ENCODE measurements at places on chromosomes 1 and 21.

GRCh38 chr1:236159704-236160539 lies 17.6 kb downstream of the GPR137B start:
- H3K36me3 ChIP-seq, result no peaks in the 10 kb centered on the region
- no peak for DNase-seq
- H3K27ac ChIP-seq, result no peak overlapping the region
- no peak overlapping the region for H3K4me3 ChIP-seq

GRCh38 chr1:230186003-230186863 lies 119.2 kb downstream of the GALNT2 start:
- no peaks in the 10 kb centered on the region for H3K27me3 ChIP-seq
- H3K4me1 ChIP-seq, result peaks cover 21% of the 10 kb centered on the region
- no peaks in the 10 kb centered on the region for H3K36me3 ChIP-seq
- peak; percentile 85 for DNase-seq

DNA sequence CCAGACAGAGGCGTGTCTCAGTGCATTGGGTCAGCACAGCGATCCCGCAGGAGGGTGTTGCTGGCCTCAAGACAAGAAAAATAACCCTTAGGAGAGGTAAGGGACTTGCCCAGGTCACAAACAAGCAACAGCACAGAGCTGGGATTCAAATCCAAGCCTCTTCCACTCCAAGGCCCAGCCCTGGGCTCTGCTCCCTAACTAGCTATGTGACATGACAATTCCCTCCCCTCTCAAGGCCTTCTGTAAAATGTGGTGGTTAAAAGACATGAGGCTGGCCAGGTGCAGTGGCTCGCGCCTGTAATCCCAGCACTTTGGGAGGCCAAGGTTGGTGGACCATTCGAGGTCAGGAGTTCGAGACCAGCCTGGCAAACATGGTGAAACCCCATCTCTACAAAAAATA lies 28.1 kb upstream of the LAPTM5 start:
- H3K27ac ChIP-seq, result no peak overlapping the region
- no peaks in the 10 kb centered on the region for H3K27me3 ChIP-seq
- DNase-seq, result no peak
- H3K4me3 ChIP-seq, result no peak overlapping the region
- no peaks in the 10 kb centered on the region for H3K36me3 ChIP-seq

- peaks cover 15% of the 10 kb centered on the region for H3K36me3 ChIP-seq
- DNase-seq, result no peak
- peaks cover 89% of the 10 kb centered on the region for H3K4me1 ChIP-seq
- H3K4me3 ChIP-seq, result no peak overlapping the region
- peak overlapping the region; percentile 90 for H3K27ac ChIP-seq
Observed at GRCh38 chr1:8410791-8411190, 92.9 kb downstream of the SLC45A1 start.

DNA sequence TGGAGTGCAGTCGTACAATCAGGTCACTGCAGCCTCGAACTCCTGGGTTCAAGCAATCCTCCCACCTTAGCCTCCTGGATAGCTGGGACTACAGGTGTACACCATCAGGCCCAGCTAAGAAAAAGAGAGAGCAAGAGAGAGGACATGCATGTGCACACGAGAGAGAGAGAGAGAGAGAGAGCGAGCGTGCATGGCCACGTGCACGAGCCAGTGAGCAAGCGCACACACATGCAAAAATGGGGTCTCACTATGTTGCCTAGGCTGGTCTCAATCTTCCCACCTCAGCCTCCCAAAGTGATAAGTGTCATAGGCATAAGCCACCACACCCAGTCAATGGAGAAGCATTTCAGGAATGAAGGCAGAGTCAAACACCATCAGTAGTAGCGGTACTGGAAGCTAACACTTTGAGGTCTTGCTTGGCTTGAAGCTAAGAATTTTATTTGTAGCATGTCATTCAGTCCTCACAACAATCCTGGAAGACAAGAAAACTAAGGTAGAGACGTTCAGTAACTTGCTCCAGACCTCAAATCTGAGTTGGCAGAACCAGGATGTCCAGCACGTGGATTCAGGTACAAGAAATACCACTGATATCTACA lies 14.5 kb downstream of the GNB1 start:
- DNase-seq, result no peak
- no peak overlapping the region for H3K27ac ChIP-seq
- peaks cover 26% of the 10 kb centered on the region for H3K36me3 ChIP-seq

DNA sequence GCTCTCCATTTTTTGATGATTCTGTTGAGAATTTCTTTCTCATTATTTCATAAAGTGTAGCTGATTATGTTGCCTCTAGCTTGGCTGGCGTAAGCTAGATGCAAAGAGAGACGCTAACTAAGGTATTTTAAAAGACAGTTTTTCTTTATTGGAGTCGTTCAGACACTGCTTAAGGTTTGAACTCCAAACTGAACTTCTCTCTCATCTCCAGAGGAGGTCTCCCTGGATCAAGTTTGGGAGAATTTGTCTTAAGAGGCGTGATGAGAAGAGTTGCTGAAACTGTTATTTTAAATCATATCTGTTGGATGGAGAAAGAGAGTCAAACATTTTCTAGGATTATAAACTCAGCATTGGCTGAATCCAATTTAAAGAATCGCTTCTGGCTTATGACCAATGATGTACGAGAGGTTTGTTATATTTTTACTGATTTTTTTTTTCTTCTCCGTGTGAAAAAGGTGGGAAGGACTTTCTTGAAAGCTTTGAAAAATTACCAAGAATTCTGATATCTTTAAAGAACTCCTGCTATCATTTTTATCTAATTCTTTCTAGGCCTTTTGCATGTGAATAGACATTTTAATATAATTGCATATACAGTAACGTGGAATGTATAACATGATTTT lies 34.0 kb downstream of the MAP3K7CL start:
- no peak overlapping the region for H3K4me3 ChIP-seq
- DNase-seq, result peak; percentile 88
- no peaks in the 10 kb centered on the region for H3K36me3 ChIP-seq
- H3K27ac ChIP-seq, result no peak overlapping the region

DNA sequence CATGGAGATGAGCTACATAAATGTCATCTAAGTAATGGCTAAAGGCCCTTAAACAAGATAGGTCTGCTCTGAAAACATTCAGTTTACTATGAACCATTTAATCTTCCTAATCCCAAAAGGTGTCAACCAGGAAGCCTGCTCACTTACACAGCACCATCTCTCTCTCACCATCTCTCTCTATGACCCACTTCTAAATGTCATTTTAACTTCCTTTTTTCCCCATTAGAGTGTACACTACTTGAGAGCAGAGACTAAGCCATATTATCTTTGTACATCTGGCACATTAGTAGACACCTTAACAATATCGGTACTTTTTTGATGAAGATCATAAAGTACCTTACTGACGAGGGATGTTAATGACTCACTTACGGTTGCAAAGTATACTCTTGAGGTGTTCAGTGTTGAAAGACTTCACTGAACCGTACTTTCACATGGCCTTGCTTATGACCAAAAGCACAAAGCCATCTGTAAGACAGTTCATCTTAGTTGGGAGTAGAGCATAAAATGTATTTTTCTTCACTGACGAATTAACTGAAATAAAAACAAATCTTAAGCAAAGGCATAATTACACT lies 25.4 kb downstream of the FBXO42 start:
- peaks cover 7% of the 10 kb centered on the region for H3K4me1 ChIP-seq
- no peaks in the 10 kb centered on the region for H3K36me3 ChIP-seq
- H3K27ac ChIP-seq, result no peak overlapping the region
- no peak overlapping the region for H3K4me3 ChIP-seq

- H3K27ac ChIP-seq, result peak overlapping the region; percentile 39
- H3K4me3 ChIP-seq, result peak overlapping the region; percentile 68
- no peaks in the 10 kb centered on the region for H3K27me3 ChIP-seq
- peak; percentile 33 for DNase-seq
Observed at GRCh38 chr1:11736746-11737639, 1.1 kb downstream of the AGTRAP start.

All from A673 (cell line).